WTC11 (cell line): ENCODE measurements at places on chromosomes 6 and 20. TPM values are rescaled to one million over a fixed set of nuclear protein-coding genes. Genes with fewer than 3 reads are reported as not detected.
A peak's percentile ranks its signal among the peaks of the same experiment; 100 is the strongest.

- H3K27ac ChIP-seq: no peak overlapping the region
- no peak overlapping the region for H3K4me3 ChIP-seq
- H3K27me3 ChIP-seq: no peaks in the 10 kb centered on the region
- H3K4me1 ChIP-seq: peaks cover 7% of the 10 kb centered on the region
- H3K36me3 ChIP-seq: no peaks in the 10 kb centered on the region
Measured at GRCh38 chr6:139580592-139581484, 206.4 kb upstream of the CITED2 start.

- H3K4me3 ChIP-seq: peak within 1 kb of the TSS; percentile 74
- H3K36me3 ChIP-seq: peaks cover 40% of the 10 kb centered on the region
- peaks cover 59% of the 10 kb centered on the region for H3K27me3 ChIP-seq
- peak within 1 kb of the TSS; percentile 93 for H3K27ac ChIP-seq
- DNase-seq: no peak
- H3K4me1 ChIP-seq: peaks cover 55% of the 10 kb centered on the region
Measured at GRCh38 chr6:25962149-25963127, at the start of gene TRIM38. TRIM38 (plus strand) TSS chr6:25962802; CDS start chr6:25966523, 3,721 bp downstream.

DNA sequence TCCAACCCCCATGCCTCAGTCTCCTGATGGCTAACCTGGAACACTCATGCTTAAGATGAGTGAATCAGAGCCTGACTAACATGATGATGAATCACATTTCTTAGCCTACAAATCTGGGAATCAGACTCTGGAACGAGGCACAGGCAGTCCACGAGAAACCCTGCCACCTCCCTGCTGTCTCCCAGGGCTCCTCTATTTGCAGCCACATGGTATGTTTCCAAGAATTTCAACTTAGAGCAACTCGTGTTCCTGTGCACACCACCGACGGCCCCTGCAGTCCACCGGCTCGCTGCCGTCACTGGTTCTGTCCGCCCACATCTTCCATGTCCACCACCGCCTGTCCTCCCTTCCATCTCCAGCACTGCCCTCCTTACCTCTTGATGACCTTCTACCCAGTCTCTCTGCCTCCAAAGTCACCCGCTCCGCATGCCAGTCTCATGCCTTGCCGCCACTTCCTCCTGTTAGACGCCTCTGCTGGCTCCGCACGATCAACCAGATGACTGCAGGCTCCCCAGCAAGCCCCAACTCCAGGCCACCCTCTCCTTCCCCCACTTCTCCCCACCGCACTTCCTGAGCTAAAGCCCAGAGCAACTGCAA lies 87.6 kb downstream of the AGPAT4 start:
- no peaks in the 10 kb centered on the region for H3K27me3 ChIP-seq
- peaks cover 41% of the 10 kb centered on the region for H3K36me3 ChIP-seq
- H3K4me1 ChIP-seq: no peaks in the 10 kb centered on the region
- no peak overlapping the region for H3K27ac ChIP-seq
- no peak for DNase-seq

GRCh38 chr6:129859524-129859923 lies 1.6 kb downstream of the TMEM244 start:
- no peaks in the 10 kb centered on the region for H3K36me3 ChIP-seq
- H3K4me1 ChIP-seq: peaks cover 16% of the 10 kb centered on the region
- H3K27me3 ChIP-seq: no peaks in the 10 kb centered on the region

- H3K27me3 ChIP-seq: peaks cover 1% of the 10 kb centered on the region
- no peaks in the 10 kb centered on the region for H3K36me3 ChIP-seq
- H3K4me3 ChIP-seq: no peak overlapping the region
- no peak overlapping the region for H3K27ac ChIP-seq
Measured at GRCh38 chr6:164247106-164247505, 832.6 kb downstream of the QKI start.

GRCh38 chr6:56808871-56809359 lies 146.0 kb upstream of the BEND6 start:
- H3K36me3 ChIP-seq: no peaks in the 10 kb centered on the region
- DNase-seq: no peak
- H3K27me3 ChIP-seq: no peaks in the 10 kb centered on the region

DNA sequence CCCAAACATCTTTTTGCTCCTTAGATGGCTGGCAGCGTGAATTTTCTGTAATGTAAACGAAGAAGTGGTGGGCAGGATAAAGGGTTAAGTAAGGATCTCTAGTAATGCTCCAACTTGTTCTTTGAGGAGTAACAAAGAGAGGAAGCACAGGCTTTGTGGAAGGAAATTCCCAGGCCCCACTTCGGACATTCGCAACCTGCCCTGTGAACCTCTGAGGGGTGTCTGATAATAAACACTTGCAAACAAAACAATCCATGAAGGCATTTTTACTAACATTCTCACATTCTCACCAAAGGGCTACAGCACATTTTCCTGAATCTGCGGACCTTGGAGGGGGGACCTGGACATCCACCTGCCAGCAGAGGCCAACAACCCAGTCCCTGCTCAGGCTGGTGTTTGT lies 25.8 kb upstream of the ADGRF5 start:
- H3K36me3 ChIP-seq: no peaks in the 10 kb centered on the region
- no peak overlapping the region for H3K27ac ChIP-seq
- no peaks in the 10 kb centered on the region for H3K4me1 ChIP-seq
- no peak overlapping the region for H3K4me3 ChIP-seq
- H3K27me3 ChIP-seq: no peaks in the 10 kb centered on the region; the same call in 1 of the 2 replicates

GRCh38 chr6:123715006-123715863 lies 78.5 kb upstream of the TRDN start:
- H3K4me3 ChIP-seq: no peak overlapping the region
- peaks cover 3% of the 10 kb centered on the region for H3K4me1 ChIP-seq
- H3K27me3 ChIP-seq: no peaks in the 10 kb centered on the region
- no peak for DNase-seq
- H3K27ac ChIP-seq: no peak overlapping the region

- H3K36me3 ChIP-seq: no peaks in the 10 kb centered on the region
- no peak overlapping the region for H3K27ac ChIP-seq
- H3K27me3 ChIP-seq: no peaks in the 10 kb centered on the region
- no peaks in the 10 kb centered on the region for H3K4me1 ChIP-seq
Measured at GRCh38 chr6:170091000-170091638, 199.8 kb downstream of the DLL1 start.

DNA sequence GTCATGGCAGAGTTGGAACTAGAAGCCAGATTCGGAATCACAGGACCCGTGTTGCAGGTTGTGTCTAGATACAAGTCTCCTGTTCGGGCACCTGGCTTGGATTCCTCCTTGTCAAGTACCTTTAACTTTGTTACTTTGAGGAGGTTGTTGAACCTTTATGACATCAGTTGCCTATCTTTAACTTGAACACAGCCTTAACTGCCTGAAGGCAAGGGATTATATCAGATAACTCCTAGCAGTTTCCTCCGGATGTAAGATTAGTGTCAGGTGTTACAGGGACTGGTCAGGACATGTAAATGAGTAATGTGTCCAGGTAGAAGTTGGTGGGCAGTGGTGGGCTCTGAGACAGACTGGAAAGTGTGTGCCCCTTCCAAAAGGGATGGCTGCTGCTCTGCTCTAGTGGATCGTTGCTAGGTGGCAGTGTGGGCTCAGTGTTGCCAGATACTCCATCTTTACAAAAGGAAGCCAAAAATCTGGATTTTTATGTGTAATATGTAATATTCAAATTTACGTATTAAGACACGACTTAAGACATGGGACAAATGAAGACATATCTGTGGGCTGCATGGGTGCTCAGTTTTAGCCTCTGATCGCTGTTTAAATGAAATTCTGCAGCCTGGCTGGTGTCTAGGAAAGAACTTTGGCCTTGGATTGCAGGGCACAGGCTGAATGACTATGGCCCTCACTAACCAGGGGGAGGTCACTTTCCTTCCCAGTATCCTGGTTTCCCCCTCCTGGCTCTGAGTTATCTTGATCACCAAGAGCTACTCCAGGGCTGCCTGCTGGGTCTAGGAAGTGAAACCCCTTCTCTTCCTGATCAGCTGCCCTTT lies 27.1 kb downstream of the CHMP4B start:
- DNase-seq: no peak
- peaks cover 63% of the 10 kb centered on the region for H3K4me1 ChIP-seq
- peaks cover 12% of the 10 kb centered on the region for H3K36me3 ChIP-seq
- H3K27me3 ChIP-seq: no peaks in the 10 kb centered on the region
- peak overlapping the region; percentile 71 for H3K27ac ChIP-seq

- H3K4me1 ChIP-seq: peaks cover 45% of the 10 kb centered on the region
- H3K36me3 ChIP-seq: no peaks in the 10 kb centered on the region
- peak overlapping the region; percentile 3; the same call in 1 of the 2 replicates for H3K27ac ChIP-seq
- no peaks in the 10 kb centered on the region; the same call in 1 of the 2 replicates for H3K27me3 ChIP-seq
Measured at GRCh38 chr6:111844921-111845320, 28.3 kb downstream of the FYN start.

DNA sequence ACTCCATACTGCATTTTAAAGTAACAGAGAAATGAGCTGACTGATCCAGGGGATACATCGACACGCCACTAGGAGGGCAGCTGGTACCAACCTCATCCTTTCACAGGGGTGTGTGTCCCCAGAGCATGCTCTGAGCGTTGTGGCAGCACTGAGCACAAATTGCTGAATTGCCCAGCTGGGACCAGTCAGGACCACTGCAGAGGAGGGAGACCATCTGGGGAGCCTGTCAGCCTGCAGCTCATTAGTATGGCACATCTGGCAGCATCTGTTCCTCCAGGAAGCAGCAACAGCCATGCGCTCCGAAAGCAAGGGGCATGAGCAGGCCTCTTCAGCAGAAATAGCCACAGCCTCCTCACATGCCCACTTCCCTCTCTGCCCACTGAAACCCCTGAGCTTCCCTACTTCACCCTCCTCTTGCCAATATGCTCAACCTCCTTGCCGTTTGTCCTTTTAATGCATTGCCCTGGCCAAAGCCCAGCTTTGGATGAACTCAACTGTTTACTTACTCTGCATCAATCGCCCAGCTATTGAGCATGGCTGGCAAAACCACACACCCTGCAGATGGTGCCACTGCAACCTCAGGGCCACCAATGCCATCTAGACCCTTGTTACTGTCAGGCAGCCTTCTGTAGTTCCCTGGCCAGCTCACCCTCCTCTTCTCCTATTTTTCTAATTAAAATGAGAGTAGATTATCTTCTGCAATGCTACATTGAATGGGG lies 77.6 kb upstream of the NEDD9 start:
- H3K4me3 ChIP-seq: no peak overlapping the region
- H3K27ac ChIP-seq: no peak overlapping the region
- no peaks in the 10 kb centered on the region for H3K36me3 ChIP-seq
- DNase-seq: peak; percentile 34
- no peaks in the 10 kb centered on the region for H3K4me1 ChIP-seq
- no peaks in the 10 kb centered on the region for H3K27me3 ChIP-seq

GRCh38 chr6:127475823-127476176 lies 16.6 kb upstream of the KIAA0408 start:
- H3K36me3 ChIP-seq: peaks cover 69% of the 10 kb centered on the region
- H3K4me3 ChIP-seq: no peak overlapping the region
- H3K27ac ChIP-seq: peak overlapping the region; percentile 15; the same call in 1 of the 2 replicates
- no peaks in the 10 kb centered on the region for H3K27me3 ChIP-seq
- no peak for DNase-seq
- H3K4me1 ChIP-seq: peaks cover 17% of the 10 kb centered on the region

- peaks cover 8% of the 10 kb centered on the region for H3K36me3 ChIP-seq
- DNase-seq: no peak
- H3K4me1 ChIP-seq: peaks cover 21% of the 10 kb centered on the region
- H3K27me3 ChIP-seq: no peaks in the 10 kb centered on the region
- 0 out of 2 replicates have a peak overlapping the region, but pooled peaks have one; percentile 53 for H3K27ac ChIP-seq
Measured at GRCh38 chr6:130136798-130137197, 86.0 kb downstream of the SAMD3 start.

- no peaks in the 10 kb centered on the region for H3K4me1 ChIP-seq
- H3K36me3 ChIP-seq: no peaks in the 10 kb centered on the region
- no peak overlapping the region for H3K27ac ChIP-seq
- H3K4me3 ChIP-seq: no peak overlapping the region
- H3K27me3 ChIP-seq: no peaks in the 10 kb centered on the region
Measured at GRCh38 chr20:44125332-44126127, 61.5 kb downstream of the JPH2 start.

GRCh38 chr6:46244670-46245069 lies 73.9 kb upstream of the ENPP5 start:
- H3K4me3 ChIP-seq: no peak overlapping the region
- DNase-seq: no peak
- H3K36me3 ChIP-seq: no peaks in the 10 kb centered on the region
- H3K27ac ChIP-seq: no peak overlapping the region

DNA sequence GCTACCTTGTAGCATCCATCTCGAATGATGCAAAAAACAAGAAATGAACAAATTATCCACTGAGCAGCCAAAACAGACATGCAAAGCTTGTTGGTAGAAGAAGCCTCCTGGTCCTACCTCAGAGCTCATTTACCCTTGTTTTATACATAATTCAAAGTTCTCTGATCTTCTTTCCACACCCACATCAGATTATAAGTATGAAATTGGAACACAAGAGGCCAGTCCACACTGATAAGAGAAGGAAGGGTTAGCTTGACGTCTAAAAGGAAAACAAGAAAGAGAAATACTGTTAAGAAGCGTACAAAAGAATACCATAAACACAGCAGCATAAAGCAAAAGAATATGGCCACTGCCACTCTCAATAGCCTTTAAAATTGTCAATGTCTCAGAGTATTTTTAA lies 49.7 kb downstream of the FAM83B start:
- no peaks in the 10 kb centered on the region for H3K27me3 ChIP-seq
- H3K27ac ChIP-seq: no peak overlapping the region

DNA sequence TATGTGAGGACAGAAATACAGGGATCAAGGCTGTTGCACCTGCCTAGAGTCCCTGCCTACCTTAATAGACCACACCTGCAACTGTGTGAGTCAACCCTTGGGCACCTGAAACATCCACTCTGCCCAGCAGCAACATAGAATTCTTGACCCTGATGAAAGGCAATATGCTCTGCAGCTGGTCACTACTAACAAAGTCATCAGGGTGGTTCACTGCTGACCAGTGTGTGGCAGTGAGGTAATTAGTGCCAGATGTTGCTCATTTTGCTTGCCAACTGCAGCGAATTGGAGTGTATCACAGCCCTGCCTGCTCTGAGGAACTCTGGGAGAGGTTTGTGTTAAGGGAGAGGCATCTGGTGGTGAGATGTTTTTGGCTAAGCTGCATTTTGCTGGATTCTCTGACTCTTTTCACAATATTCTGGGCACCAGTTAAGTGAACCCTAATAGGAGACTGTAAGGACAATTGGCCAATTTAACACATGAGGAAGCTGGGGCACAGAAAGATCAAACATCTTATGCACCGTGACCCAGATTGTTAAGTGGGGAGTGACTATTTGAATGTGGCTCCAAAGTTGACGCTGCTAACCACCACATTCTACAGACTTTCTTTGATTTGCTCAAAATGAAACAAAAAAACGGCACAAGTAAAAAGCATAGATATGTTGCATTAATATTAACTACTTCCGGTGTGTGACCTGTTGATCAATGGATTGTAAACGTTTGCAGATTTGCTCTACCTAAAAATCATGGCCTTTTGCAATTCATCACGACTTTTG lies 61.9 kb upstream of the OPRM1 start:
- H3K36me3 ChIP-seq: peaks cover 8% of the 10 kb centered on the region
- H3K27me3 ChIP-seq: no peaks in the 10 kb centered on the region
- H3K27ac ChIP-seq: no peak overlapping the region
- DNase-seq: no peak
- H3K4me3 ChIP-seq: no peak overlapping the region

APOM gene
- total RNA-seq: 3.5 to 4.6 TPM (median 4.3 TPM) in 3 replicates

MCHR2 gene
- not detected in 3 replicates for total RNA-seq

ARMH2 gene
- total RNA-seq: not detected in 3 replicates

NPBWR2 gene
- total RNA-seq: not detected in 3 replicates
